ENCODE measurements at places on chromosomes 4 and X.

DNA sequence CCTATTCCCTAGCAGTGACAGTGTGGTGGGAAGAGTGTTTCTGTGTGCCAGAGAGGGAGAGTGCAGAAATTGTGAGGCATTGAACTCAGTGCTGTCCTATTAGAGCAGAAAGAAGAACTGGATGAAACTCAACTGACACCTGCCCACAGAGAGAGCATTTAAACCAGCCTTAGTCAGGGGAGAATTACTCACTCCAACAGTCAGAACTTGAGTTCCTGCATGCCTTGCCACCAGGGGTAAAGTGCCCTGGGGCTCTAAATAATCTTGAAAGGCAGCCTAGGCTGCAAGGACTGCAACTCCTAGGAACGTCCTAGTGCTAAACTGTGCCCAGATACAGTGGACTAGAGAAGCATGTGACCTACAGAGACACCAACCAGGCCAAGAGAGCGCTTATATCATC lies 12.8 kb downstream of the CYSLTR1 start:
- DNase-seq = no peak

DNA sequence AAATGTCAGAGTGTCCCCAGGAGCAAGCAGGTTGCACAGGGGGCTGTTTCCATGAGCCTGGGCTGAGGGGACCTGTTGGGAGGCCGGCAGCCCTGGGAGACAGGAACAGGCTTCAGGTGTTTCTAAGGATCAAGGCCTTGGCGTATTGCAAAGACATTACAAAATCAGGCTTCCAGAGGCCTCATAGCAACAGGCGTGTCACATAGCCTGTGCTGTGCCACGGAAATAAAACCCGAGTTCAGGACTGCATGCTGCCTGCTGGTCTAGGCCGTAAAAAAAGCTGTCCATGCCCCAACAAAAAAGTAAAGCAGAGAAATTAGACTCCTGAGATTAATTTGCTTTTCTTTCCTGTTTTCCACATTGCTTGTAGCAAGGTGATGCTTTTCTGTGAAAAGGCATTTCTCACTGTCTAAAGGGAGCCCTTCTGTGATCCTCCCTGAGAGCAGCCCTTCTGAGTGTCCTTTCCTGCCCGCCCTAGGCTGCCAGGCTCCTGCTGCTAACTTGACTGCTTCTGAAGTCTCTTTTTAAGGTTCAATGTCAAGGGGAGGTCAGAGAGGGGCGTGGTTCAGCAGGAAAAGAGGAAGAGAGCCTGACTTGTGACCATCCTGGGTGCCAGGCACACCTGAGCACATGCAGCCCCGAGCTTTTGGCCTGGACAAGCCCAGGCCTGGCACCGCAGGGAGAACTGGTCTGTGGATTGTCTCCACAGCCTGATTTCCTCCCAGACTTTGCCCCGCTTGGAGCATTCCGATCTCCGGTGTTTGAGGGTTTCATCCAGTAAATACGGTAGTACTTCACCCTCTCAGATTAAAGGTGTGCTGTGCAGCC lies 21.3 kb downstream of the SHROOM2 start:
- DNase-seq = no peak

DNA sequence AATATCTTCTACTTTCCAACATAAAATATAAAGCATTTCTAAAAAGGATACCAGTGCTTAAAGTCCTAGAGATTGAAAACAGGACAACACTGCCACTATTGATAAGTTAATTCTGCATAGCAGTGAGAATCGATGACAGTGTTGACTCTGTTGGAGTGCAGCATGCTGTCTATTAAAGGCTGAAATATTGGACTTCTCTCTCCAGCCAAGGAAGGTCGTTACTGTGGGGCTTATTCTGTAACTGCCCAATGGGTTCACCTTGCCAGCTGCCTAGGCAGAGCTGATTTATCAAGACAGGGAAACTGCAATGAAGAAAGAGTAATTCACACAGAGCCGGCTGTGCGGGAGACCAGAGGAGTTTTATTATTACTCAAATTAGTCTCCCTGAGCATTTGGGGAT lies 37.7 kb upstream of the PGM2 start:
- no peak for DNase-seq

DNA sequence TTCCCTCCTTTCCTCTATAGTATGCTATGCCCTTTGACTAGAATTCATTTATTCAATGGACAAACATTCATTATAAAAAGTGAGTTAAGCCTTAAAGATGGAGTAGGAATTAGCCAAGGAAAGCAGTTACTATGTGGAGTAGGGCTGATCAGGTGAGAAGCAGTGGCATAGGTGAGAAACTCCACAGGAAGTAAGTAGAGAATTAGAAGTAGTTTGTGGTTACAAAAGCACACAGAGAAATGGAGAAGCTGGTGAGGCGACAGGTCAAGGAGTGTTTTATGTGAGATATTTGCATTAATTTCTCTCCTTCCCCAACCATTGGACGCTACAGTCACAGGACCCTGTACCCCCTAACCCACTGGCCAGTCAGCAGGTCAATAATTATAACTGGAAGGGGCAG lies 30.6 kb downstream of the SETD7 start:
- no peak for DNase-seq

- no peak for DNase-seq
These were observed 92.4 kb downstream of the FHDC1 start for GRCh38 chr4:153028535-153028934.

DNA sequence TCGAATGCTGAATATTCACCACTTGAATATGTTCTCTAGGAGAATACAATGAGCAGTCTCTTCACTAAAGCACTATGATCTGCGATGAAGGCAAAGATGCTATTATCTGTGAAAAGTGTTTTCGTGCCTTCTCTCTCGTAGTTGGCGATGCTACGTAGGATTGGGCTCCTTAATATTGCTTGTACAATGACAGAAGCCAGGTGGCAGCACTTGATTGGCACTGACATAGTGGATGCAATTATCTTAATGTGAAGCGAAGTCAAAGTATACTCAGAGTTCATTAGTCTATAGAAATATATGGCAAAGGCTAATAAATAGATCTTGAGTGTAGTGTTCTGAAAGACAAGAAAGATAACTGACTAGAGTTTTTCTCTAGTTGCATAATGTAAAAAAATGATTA lies 1135.7 kb upstream of the AGA start:
- DNase-seq = no peak

All from LNCaP clone FGC (cell line).